Stimulated activated CD4-positive, alpha-beta T cell treated with anti-CD3 and anti-CD28 coated beads, Interleukin-2, amount 100 ng/mL, for 4 hours (primary cell): ENCODE measurements at places on chromosomes 16 and 17.
A peak's percentile ranks its signal among the peaks of the same experiment; 100 is the strongest.

DNA sequence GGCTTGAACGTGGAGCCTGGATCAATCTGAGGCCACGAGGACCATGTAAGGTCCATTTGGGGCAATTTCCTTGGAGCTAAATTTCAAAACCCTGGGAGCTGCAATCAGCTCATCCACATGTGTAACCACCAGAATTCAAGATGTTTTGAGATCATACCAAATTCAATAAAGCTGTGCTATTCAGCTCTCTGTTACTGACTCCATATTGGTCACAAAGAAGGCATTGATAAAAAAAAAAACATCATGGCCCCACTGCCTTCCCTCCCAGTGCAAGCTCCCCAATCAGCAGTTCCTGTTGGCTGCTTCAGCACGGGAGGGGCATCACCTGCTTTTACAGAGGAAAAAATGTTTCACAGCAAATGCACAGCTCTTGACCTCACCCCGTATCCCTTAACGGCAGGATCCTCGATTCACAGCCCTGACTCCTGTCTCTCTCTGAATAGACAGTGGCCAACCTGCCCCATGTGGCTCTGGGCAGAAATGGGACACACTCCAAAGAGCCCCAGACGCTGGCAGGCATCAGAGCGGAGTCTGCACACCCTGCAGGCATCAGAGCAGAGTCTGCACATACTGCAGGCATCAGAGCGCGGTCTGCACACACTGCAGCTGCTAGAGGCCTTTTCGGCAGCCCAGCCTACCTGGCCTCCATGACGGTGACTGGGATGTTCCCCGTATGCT, 37.1 kb downstream of the FANCA start:
- DNase-seq, result no peak

- DNase-seq, result no peak
Measured at GRCh38 chr17:40178660-40179059, 1.4 kb downstream of the RAPGEFL1 start.

- no peak for DNase-seq
Measured at GRCh38 chr17:77163001-77163400, 22.2 kb downstream of the SEC14L1 start.

GRCh38 chr17:67842648-67843047, 17.3 kb downstream of the BPTF start:
- DNase-seq, result no peak

DNA sequence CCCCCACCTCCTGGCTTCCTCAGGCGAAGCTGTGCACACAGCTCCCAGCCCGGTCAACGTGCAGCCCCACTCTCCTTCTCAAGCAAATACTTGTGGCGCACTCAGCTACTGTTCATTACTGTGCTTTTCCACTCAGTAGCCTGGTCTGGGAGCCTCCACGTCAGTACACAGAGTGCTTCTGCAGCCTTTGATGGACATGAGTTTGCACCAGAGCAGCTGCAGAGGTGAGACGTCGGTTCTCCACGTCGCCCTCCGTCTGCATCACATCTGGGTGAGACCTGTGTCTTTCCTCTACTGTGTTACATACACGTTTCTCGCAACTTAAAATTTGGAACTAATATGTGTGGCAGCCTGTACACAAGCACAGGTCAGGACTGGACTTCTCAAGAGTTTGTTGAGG, 334.3 kb downstream of the C16orf95 start:
- no peak for DNase-seq

DNA sequence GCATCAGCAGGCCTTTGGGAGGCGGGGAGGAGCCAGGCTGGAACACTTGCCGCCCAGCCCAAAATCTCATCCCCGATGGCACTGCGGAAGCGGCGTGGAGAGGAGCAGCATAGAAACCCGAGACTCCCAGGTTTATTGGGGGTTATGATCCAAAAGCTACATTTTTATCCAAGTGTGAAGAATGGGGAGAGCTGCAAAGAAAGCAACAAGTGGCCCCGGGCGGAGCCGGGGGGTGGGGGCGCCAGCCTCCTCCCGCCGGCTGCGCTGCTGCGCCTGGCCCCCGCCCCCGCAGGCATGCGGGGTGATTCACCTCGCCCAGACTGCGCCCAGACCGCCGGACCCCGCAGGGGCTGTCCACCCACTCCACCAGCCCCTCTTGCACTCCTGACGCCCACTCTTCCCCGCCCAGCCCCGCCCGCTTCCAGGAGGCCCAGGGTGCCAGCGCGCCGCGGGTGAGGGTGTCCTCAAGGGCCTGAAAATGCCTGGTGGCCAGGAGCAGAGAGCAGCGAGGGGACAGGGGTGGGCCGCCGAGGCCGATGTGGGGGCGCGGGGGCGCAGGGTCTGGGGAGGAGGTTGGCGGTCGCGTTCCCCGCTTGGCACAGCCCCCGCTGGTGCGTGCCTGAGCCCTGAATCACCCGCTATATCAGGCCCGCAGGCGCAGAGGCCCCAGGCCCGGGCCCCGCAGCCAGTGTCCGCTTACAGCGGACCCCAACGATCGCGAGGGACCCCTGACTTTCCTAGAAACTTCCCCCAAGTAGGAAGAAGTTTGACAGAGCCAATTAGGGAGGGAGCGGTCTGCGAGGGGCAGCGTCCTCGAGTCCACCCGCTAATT, 1.3 kb downstream of the CAVIN1 start:
- peak; percentile 16 for DNase-seq

- DNase-seq, result no peak
Measured at GRCh38 chr17:45308016-45308365, 8.8 kb downstream of the MAP3K14 start.

- no peak for DNase-seq
Measured at GRCh38 chr16:64362193-64362592, 759.7 kb downstream of the CDH11 start.

DNA sequence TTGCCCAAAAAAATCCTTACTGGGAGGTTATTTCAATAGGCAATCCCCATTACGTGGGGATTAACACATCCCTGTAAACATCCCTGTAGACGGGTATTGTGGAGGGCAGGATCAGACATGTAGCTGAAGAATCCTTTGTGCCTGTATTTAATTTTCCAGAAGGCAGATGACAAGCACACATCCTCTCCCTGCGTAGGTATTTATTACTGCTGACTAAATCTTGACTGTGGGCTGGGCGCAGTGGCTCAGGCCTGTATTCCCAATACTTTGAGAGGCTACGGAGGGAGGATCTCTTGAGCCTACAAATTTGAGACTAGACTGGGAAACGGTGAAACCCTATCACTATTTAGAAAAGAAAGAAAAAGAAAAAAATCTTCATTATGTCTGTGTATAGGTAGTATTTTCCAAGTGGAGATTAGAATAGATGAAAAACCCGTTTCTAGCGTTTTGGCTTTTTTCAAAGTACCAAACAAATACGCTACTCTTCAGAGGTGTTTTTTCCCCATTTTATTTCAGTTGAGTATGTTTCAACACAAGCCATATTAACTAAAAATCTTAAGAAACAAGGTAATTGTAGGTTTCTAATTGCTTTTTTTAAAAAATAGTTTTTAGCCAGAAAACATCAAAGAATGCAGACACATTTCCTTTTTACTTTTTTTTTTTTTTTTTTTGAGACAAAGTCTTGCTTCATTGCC, 1.5 kb upstream of the MARF1 start:
- DNase-seq, result no peak

GRCh38 chr17:21231533-21231932, 17.6 kb upstream of the TMEM11 start:
- no peak for DNase-seq

DNA sequence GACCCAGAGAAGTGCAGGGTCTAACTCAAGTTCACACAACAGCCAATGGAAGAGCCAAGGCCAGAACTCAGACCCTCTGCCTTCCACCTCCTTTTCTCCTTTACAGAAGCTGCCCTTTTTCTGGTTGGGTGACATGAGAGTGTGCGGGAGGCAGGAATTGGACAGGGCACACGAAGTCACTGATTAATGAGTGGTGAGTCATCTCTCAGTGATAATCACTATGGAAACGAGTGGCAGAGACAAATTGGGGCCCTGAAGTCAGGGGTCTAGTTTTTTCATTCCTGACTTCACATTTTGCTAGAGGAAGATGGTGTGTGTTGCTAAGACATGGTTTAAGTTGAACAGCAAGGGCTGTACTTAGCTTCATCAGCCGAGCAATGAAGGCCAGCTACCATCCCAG, 312.7 kb upstream of the CCL2 start:
- no peak for DNase-seq

DNA sequence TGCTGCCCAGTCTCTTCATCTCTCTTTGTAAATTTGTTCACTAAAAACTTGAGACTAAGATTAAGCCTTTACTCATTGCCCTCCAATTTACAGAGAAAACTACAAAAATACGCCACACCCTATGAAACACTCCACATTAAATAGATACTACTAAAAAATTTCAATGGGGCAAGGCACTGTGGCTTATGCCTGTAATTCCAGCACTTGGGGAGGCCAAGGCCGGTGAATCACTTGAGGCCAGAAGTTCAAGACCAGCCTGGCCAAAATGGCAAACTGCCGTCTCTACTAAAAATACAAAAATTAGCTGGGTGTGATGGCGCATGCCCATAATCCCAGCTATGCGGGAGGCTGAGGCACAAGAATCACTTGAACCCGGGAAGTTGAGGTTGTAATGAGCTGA, 3.8 kb downstream of the UBE2O start:
- DNase-seq, result no peak

- DNase-seq, result no peak
Measured at GRCh38 chr17:9211133-9211765, 189.9 kb downstream of the NTN1 start.
